Activated CD8-positive, alpha-beta T cell treated with anti-CD3 and anti-CD28 coated beads for 36 hours (primary cell): ENCODE measurements at places on chromosomes 1 and 21. TPM values are rescaled to one million over a fixed set of nuclear protein-coding genes. Genes with fewer than 3 reads are reported as not detected.

Gene CYP4B1
- not detected for total RNA-seq

Gene OR2T33
- not detected for total RNA-seq

Gene SLAMF6
- 42.8 TPM for total RNA-seq

Gene PBX1
- not detected for total RNA-seq

Gene LDLRAD1
- not detected for total RNA-seq

Gene MTMR11
- total RNA-seq: 0.51 TPM

Gene CR1L
- total RNA-seq: not detected

Gene RAB7B
- not detected for total RNA-seq

Gene NTRK1
- total RNA-seq: 23.5 TPM

Gene PLCH2
- total RNA-seq: 6.0 TPM

Gene AMY1C
- not detected for total RNA-seq

Gene DPT
- not detected for total RNA-seq

Gene AMY2B
- total RNA-seq: 6.1 TPM

Gene LYPD8
- total RNA-seq: not detected

Gene RPE65
- total RNA-seq: not detected

Gene SLC45A1
- 0.16 TPM for total RNA-seq

Gene FCRL2
- not detected for total RNA-seq

Gene NOS1AP
- total RNA-seq: 0.18 TPM

Gene C1orf87
- total RNA-seq: not detected

Gene CSRP1
- total RNA-seq: 56.2 TPM

Gene CCDC185
- not detected for total RNA-seq

Gene ARHGEF10L
- not detected for total RNA-seq

Gene ETV3L
- total RNA-seq: not detected

Gene MMEL1
- total RNA-seq: 3.1 TPM

Gene SERPINC1
- not detected for total RNA-seq

Gene EFNA4
- 7.1 TPM for total RNA-seq

Gene DENND2D
- total RNA-seq: 201 TPM

Gene CD247
- total RNA-seq: 224 TPM

Gene C1QTNF12
- total RNA-seq: 2.6 TPM

Gene BCAR3
- 0.51 TPM for total RNA-seq

Gene OBSCN
- total RNA-seq: 21.6 TPM

Gene SLC45A3
- 0.65 TPM for total RNA-seq

Gene LRRC71
- not detected for total RNA-seq
